ENCODE measurements at places on chromosomes 5 and 9.

- DNase-seq: no peak
These were observed 51.7 kb downstream of the EXOSC2 start for GRCh38 chr9:130745210-130745800.

DNA sequence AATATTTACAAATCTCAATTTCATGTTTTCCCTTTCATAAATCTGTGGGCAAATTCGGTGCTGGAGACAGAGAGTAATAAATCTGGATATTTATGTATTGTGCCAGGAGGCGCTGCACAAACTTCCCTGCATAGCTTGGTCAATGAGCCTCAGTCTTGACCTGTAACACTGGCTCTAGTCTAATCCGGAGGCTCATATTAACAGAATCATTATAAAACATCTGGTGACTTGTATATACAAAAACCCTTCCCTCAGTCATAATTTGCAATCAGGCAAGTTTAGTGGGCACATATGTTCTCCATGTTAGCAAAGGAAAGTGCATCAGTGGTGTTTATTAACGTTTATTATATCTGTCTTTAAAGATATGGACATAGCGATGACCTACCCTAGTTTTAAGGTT is 104.0 kb upstream of the BNC2 start:
- DNase-seq: no peak

- DNase-seq: no peak
These were observed 155.7 kb upstream of the SH3GL2 start for GRCh38 chr9:17422994-17423680.

DNA sequence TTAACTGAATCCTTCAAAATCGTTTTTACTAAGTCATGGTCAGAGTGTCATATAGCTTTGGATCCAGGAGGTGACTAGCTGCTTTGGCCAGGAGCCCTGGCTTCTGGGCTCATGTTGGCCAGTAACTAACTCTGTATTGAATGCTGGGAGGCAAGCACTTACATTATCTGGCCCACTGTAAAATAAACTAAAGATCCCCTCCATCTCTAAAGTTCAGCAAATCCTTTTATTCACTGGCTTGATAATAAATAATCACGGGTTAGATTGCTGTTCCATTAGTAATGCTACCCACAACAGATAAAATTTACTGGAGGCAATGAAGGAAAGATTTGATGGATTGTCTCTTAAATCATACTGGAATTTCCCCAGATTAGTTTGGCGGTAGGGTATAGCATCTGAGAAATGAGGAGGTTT is 382.2 kb upstream of the TLE4 start:
- DNase-seq: no peak

GRCh38 chr5:140596321-140596741 is 31.7 kb downstream of the SLC35A4 start:
- DNase-seq: no peak

GRCh38 chr5:123545506-123545905 is 33.5 kb downstream of the CSNK1G3 start:
- no peak for DNase-seq

- DNase-seq: no peak
These were observed 201.5 kb downstream of the DAB2IP start for GRCh38 chr9:121852651-121853616.

- no peak for DNase-seq
These were observed 5.1 kb downstream of the PITX1 start for GRCh38 chr5:135028791-135029476.

- no peak for DNase-seq
These were observed 218.3 kb downstream of the MEF2C start for GRCh38 chr5:88664645-88665044.

- no peak for DNase-seq
These were observed 91.6 kb upstream of the NR3C1 start for GRCh38 chr5:143495110-143495509.

- DNase-seq: no peak
These were observed at the start of gene LIX1 for GRCh38 chr5:97142521-97143254. TSS of gene LIX1 (minus strand) at chr5:97142611. CDS start at chr5:97142576, 35 bp downstream.

- no peak for DNase-seq
These were observed 177.8 kb upstream of the PCSK5 start for GRCh38 chr9:75712700-75713099.

DNA sequence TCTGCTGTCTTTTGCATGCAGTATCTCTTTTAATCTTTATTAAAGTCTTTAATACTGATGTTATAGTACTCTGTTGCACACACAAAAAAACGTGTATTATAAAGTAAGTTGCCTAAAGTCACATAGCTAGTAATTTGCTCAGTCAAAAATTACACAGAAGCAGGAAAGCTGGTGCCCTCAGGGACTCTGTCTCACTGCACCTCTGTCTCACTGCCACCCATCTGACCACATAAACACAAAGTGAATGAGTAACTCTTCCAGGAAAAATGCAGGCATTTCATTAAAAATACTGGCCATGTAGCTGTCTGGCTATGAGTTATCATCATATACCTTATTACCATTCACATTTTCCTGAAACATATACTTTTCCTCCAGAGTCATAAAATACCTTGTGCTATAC is 591.7 kb downstream of the CSNK1G3 start:
- DNase-seq: no peak

- DNase-seq: no peak
These were observed 196.2 kb downstream of the DIRAS2 start for GRCh38 chr9:90446200-90446948.

GRCh38 chr5:80665057-80665456 is 10.3 kb upstream of the DHFR start:
- no peak for DNase-seq

All from 8988T (cell line).